ENCODE measurements at places on chromosomes 16 and 17.

GRCh38 chr16:16797239-16797638 is 418.3 kb downstream of the NPIPA7 start:
- DNase-seq = no peak

GRCh38 chr16:9081158-9081557 is 10.3 kb upstream of the HAPSTR1 start:
- no peak for DNase-seq

DNA sequence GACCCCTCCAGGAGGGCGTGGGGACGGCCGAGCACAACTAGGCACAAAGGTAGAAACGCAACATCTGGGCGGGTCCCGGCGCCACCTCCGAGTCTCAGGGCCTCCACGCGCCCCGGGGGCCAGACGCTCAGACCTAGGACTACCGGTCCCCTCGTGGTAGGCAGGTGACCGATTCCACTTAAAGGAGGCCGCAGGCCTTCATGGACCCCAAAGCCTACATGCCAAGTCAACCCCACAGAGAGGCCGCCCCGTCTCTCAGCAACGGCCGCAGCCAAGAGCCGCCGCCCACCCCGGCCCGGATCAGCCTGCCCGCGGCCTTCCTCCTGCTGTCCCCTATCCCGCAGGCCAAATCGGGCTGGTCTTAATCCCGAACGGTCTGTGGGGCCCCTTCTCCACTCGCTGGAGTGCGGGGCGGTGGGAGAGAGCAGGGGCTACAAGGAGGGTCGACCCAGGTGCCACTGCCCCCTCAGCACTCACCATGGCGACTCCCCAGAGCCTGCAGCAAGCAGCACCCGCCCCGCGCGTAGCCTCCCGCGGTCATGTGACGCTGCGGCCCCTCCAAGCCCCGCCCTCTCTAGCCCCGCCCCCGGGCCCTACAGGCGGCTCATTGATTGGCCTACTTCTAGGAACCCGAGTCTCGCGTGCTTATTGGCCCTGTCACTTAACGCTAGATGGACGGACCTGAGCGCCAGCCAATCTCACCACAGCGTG is at the start of gene VPS35:
TSS of gene VPS35 (minus strand) at position 525 of the 711 bp plus-strand sequence. CDS start at position 480, 45 bp downstream.
- DNase-seq = peak; percentile 99

DNA sequence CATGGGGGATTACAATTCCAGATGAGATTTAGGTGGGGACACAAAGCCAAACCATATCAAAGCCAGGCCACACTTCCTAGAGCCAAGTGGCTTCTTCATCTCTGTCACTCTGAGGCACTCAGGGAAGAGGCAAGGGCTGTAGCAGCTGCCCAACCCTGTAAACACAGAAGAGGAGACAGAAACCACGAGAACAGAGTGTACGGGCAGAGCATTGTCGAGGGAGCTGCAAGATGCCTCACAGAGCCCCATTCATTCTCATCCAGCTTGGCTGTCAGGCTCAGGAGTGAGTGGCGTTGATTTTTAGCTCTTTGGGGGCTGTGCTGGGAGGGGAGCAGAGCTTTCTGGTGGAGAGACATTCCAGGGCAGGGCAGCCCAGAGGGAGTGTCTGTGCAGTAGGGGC is 117.2 kb upstream of the SALL1 start:
- DNase-seq = no peak

DNA sequence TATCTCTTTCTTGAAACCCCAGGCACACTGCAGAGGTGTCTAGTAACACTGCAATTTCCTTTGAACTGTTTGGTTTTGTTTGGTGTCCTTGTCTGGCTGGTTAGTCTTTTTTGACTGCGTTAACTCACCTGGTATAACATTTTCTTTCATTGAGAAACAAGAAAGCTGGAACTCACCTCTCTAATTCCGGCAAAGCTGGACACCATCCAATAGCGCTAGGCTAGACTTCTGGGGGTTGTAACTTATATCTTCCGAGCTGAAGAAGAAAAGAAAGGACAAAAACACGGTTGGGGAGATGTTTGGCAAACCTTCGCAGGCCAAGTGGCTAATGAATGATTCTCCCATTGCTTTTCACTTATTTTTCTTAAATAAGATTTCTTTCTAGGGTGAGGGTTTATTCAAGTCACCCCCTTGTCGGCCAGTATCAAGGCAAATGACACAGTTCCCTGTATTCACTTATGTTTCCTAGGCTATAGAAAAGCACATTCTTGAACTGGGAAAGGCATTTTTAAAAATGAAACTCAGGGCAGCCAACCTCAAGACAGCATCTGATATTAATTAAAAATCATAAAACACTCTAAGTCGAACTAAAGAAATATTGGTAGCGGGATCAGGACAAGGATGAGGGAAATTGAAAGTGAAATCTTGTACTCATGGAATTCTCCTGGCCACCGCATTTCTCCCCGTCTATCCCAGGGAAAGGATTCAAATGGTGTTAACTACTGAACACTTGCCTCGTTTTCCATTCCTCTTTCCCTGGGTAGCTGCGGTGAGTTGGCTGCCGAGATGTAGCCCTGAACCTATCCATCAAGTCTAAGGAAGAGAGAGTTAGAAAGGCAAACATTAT is 95.9 kb upstream of the ZFHX3 start:
- DNase-seq = no peak

- no peak for DNase-seq
Observed at GRCh38 chr17:32926183-32926582, 1.8 kb upstream of the TMEM98 start.

GRCh38 chr17:45021607-45022287 is 29.7 kb downstream of the DCAKD start:
- DNase-seq = peak; percentile 65

GRCh38 chr17:2138761-2139160 is 83.9 kb downstream of the HIC1 start:
- DNase-seq = no peak

GRCh38 chr16:50425648-50426047 is 56.9 kb upstream of the BRD7 start:
- DNase-seq = no peak

Data from T-helper 2 cell treated with Interferon-gamma antibody and Interleukin-4, amounts not matched to agents 5 μg/mL and 100 μg/mL, for 36 hours (primary cell).